ENCODE measurements at places on chromosomes 7 and 10.

DNA sequence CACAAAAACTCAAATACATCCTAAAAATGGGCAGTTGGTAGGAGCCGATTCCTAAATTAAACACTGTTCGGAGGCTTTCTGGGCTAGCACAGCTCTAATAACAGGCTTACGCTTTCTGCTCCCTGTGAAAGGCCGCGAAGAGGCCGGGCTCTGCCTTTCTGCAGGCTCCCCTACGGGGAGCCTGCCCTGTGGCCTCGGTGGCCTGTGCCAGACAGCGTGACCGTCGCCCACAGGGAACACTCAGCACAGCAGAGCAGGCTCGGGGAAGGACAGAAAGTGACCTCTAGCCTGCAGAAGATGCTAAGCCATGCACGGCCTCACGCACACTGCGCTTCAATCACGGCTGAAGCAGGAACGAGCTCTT lies 64.2 kb downstream of the DIP2C start:
- no peak for DNase-seq

DNA sequence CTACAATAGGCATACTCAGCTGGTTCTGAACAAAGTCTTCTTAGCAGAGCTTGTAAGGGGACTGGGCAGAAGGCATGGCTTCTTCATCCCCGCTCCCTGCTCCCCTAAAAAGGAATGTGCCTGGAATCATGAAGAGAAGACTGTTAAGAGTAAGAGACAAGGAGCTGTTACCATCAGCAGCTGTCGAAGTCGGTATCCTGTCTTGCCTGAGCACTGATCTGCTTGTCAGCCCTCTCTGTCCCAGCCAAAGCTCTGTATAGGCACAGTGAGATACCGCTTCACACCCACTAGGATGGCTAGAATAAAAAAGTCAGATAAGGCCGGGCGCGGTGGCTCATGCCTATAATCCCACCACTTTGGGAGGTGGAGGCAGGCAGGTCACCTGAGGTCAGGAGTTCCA lies 2.4 kb downstream of the ABLIM1 start:
- no peak for DNase-seq

DNA sequence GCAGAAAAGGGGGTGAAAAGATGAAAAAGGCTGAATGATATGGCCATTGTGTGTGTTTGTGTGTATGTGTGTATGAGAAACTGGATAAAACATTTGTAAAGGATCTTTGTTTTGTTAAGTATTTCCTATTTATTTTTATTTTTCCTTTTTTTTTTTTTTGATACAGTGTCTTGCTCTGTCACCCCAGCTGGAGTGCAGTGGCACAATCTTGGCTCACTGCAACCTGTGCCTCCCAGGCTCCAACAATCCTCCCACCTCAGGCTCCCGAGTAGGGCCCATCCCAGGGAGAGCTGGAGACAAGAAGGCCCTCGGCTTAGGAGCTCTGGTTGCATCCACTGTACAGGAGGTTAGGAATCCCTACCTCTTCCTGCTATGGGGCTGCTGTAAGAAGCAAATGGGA lies 6.9 kb upstream of the CALML5 start:
- DNase-seq: no peak

DNA sequence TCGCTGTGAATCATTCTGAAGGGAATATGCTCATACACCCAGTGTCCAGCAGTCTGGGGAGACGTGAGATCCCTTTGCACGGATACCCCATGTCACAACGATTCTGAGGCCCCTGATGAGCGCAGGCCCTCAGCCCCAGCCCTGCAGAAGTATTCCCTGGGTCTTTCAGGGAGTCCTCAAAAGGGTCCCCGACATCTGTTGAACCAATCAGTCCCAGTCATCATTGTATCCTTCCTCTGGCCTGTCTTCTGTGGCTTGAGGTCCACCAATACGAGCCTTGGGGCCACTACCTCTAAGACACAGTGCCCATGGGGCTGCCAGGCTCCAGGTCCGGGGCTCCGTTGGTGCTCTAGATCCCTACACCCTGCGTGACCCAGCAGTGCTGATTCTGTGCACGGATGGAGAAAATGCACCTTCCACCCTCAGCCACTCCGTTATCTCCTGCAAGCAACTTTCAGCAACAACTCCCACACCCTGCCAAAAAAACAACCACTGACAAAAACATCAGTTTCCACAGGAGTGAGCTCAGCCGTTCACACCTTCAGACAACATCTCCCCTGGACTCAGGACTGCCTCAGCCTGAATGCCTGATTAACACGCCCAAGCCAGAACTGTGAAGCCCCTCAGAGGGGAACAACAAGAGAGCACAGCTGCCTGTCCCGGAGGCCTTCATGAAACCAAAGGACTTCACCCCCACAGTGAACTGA lies 46.9 kb upstream of the KDM7A start:
- DNase-seq: no peak

- peak; percentile 12 for DNase-seq
Measured at GRCh38 chr10:113027574-113028455, 77.8 kb downstream of the TCF7L2 start.

DNA sequence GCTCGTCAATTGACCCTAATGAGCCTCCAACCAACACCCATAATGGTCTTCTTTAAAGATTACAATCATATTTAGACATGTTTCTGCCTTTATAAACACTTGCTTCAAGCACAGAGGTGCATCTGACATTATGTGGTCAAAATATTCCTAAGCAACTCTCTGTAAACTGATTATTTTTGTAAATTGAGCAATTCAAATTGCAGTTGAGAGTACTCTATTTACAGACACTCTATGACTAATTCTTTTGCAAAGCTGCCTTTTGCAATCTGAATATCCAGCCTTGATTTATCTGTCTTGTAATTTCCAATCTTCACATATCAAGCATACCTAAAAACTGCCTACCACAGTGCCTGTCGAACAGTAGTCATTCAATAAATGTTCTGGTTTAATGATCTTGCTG lies 112.0 kb downstream of the PDE1C start:
- DNase-seq: no peak

DNA sequence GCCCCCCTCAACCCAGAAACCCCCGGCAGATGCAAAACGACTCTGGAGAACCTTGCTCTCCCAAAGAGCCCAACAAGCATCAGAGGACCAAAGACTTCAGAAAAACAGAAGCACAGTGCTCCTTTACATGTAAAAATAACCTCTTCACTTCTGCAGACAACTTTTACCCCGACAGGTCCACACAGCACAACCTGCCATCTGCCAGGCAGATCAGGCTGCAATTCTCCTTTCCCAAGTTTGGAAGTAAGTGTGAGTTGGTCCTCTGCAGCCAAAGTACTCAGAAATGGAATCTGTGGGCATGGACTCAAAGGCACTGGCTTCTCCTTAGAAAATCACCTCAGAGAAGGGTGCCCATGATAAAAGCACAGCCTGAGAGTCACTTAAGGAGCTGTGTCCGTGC lies 26.0 kb downstream of the DOCK4 start:
- no peak for DNase-seq

- DNase-seq: no peak
Measured at GRCh38 chr10:2165771-2166460, 428.6 kb upstream of the ADARB2 start.

GRCh38 chr10:46092524-46093081 lies 46.5 kb upstream of the MSMB start:
- DNase-seq: no peak

DNA sequence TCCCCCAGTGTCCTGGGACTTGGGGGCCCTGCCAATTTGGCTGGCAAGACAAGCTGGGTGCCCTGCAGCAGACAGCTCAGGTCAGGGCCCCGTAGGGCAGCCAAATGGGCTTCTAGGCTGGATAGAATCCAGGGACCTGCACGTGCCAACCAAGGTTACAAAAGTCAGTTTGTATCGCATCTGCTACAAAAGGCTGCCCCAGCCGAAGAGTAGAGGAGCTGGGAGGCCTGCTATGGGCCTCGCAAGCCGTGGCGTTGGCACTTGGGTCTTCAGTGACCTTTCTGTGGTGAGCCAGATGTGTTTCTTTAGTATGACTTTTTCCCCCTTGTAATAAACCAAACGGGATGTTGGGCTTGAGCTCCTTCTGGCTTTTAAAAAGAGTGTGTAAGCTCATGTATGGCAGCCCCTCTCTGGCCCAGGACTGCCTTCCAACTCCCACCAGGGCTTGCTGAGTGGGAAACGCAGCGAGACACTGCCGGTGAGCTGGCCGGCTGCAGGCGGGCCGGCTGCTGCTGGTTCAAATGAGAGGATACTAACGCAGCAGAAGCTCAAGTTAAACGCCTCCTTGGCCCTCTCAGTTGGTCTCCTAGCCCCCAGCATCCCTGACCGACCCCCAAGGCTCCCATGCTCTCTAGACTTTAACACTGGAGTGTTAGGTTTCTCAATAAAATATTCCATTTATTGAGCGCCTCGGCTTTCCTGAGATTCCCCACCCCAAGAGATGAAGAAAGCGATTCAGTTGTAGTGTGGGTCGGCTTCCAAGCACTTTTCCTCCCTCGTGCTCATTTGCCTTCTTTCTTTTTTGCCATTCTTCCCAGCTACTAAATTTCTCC lies 3.1 kb upstream of the HOXA10 start:
- no peak for DNase-seq

GRCh38 chr10:132885451-132886210 lies 56.7 kb downstream of the CFAP46 start:
- no peak for DNase-seq

GRCh38 chr7:47536661-47537611 lies 45.0 kb downstream of the TNS3 start:
- DNase-seq: no peak

- no peak for DNase-seq
Measured at GRCh38 chr7:42197451-42197850, 39.6 kb downstream of the GLI3 start.

DNA sequence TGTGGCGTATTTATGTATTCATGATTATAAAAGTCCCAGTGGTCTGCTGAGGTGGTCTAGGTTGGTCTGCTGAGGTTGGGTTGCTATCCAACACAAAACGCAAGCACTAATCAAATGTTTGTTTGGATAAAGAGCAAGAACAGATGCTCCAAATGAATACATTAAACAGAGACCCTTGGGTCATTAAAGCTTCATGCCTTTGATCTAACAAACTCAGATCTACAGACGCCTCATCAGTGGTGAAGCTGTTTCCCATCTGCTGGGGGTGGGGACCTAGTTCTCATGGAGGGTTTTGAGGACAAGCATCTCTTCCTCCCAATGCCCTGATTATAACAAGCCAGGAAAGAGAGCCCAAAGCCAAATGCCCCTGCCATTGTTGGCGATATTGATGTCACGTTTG lies 786.7 kb downstream of the NRG3 start:
- DNase-seq: no peak

DNA sequence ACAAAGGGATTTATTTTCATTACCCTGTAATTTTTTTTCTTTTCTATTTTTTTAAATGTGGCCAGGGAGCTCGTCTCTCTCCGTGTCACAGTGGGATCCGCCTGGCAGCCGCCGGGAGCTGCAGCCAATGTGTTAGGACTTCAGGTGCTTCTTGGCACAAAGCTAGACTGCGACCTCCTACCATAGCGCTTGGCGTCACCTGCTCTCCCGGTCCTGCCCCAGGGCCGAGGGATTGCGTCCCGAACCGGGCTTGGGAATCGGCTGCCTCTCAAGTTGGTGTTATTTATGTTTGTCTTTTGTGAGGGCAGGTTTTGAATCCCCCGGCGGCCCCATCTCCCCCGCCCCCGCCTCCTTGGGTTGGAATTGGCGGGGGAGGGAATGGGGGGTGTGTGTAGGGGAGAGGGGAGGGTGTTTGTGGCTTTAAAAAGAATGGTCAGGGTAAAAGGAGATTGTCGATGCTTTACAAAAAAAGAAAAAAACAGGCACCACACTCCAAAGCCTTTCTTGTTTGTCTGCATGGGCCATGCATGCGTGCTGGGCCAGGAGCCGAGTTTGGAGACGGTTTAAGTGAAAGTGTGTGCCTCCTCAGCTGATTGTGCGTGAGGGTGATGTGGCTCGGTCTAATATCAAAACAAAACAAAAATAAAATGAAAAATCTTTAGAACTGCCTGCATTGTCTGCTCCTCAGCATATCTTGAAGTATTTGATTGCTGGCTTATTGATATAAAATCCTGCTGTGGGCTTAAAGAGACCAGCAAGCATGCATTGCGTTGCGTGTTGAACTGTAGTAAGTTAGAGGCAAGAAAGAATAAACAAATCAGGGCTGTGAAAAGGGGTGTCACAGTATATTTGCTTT lies 1.2 kb downstream of the PPP1R9A start:
- DNase-seq: no peak

- no peak for DNase-seq
Measured at GRCh38 chr10:97991871-97992270, 38.5 kb downstream of the CRTAC1 start.

- no peak for DNase-seq
Measured at GRCh38 chr7:143811-144453, 48.4 kb upstream of the FAM20C start.

DNA sequence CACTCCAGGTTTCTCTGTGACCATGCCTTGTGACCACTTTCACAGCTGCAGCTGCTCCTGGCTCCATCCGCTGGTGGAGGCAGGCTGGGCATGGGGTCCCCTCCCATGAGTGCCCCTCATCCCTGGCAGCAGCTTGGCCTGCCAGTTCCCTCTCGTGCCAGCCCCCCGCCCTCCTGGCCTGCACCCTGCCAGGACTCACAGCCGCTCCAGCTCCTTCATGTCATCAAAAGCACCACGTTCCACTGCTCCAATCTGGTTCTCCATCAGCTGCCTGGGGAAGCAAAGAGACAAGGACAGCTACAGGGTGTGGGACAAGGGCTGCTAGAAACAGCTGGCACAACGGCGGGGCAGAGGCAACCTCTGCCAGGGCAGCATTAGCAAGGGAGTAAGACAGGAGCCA lies 22.6 kb downstream of the SLIT1 start:
- DNase-seq: no peak

DNA sequence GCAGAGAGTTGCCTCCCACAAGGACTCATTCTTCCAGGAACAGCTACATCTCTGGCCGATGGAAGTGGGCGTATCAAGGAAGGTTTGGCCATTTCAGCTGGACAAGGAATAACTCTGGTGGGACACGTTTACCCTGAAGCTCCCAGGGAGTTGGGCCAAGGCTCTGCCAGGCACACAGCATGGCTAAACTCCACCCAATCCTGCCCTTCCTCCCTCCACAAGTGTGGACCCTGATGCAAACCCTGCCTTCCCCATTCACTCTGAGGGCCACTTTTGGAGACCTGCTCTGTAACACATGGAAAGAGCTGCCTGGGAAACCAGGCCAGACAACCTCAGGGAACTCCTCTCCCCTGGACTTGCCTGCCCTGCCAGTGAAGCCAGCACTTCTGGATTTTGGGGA lies 407.8 kb upstream of the FOXK1 start:
- DNase-seq: no peak

DNA sequence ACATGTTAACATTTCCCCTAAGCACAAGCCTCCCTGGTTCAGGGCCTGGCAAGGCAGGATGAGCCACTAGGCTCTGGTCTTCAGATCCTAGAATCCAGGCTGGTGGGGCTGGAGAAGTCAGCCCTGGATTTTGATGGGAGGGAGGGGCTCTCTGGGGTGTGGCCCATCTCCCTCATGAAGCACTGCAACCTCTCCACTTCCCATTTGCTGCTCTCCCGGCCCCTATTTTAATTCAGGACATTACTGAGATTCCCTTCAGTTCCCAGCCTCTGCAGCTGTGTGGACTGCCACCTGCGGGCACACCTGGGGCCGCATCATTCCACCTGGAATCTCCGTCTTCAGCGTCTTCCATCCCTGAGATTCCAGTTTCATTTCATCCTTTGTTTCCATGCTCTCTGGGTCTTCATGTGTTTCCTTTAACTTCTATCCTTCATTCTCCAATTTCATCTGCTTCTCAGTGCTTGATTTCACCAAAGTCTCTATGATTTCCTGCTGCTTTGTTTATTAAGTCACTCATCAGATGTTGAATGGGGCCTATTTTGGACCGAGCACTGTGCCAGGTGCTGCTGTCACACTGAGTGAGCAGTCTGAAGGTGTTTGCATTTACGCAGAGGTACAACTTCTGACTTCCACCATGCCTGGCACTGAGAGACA lies 253.6 kb downstream of the WDR37 start:
- no peak for DNase-seq

GRCh38 chr7:80859272-80859970 lies 59.4 kb downstream of the SEMA3C start:
- DNase-seq: no peak

GRCh38 chr7:132250480-132251326 lies 325.6 kb downstream of the PLXNA4 start:
- DNase-seq: no peak

Data from NCI-H524 treated with DMSO at 0.1 percent for 48 hours (cell line).